ENCODE measurements at places on chromosomes 3 and 15.

- DNase-seq: no peak
Measured at GRCh38 chr3:132966374-132966773, 71.8 kb upstream of the TMEM108 start.

DNA sequence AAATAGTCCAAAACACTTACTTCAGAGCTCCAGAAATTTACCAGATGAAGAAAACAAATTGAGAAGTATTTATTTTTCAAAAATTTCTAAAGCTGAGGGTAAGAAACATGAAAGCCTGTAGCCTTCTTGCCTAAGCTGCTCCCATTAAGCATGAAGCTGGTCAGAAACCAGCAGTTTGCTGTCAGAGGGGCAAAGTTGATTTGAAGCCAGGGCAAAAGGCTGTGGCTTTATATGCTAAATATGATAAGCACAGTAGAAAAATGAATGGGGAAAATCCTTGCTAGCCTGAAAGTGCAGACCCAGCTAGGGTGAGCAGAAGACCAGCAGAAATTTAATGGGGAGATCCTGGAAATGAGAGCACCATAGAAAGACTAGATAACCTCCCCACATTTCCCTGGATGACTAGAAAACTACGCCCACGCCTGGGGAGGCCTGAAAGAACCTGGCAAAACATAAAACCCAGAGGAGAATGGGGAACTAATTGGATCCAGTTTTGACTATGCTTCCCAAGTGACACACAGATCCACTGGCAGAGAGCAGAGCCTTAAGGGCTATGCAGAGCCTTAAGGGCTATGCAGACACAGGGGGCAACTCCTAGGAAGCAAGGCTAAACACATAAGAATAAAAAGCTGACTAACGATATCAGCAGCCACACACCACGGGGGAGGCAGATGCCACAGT lies 43.0 kb upstream of the HEG1 start:
- no peak for DNase-seq

DNA sequence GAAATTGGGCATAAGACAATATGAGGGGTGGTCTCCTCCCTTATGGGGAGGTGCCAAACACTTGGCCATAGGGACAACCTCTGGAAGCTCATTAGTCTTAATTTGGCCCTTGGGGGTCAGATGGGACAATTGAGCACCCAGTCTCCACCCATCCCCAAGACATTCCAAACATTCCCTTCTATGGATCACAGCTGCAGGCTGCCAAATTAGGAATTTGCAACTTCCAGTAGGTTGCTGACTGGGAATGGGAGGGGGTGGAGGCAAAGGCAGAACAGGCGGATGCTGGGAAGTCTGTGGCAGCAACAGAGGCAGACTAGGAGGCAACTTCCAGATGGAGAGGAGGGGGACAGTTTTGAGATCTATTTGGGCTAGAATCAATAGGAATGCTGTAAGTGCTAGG lies 1.4 kb upstream of the PDHB start:
- no peak for DNase-seq

- DNase-seq: no peak
Measured at GRCh38 chr15:73369154-73369694, 466 bp upstream of the HCN4 start.

DNA sequence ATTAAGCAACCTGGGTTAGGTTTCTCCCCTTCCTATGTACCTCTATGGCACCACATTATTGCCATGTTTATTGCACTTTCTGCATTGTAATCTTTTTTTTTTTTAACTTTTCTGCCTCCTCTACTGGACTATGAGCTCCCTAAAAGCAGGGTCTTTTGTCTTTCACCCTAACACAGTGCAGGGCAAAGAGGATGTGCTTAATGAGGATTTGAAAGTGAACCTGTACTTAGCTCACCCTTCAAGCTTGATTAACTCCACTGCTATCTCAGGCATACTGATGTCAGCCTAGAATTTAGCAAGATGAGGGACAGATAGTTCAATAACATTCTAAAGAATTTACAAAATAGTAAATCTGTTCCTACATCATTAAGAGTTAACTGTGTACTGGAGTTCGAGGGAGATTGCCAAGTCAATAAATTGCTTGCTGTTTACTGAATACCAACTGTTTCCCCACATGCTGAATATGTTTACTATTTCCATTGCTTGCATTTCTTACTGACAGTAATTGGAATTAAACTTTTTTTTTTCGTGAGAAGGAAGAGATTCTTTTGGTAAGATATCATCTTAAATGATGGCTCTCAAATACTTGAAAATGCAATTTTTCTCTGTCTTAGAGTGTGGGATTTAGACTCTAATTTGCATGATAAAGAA lies 15.7 kb upstream of the PPARG start:
- DNase-seq: no peak

DNA sequence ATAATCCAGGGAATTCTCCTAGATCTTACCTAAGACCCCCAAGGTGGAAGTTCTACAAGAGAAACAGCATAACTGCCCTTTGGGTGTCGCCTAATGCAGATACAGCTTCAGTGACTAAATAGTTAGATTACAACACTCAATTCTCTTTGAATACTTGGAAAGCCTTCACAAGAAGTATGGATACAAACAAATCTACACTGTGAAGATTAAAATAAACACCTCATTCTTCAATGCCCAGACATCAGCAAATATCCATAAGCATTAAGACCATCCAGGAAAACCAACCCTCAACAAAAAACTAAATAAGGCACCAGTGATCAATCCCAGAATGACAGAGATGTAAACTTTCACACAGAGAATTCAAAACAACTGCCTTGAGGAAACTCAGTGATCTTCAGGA lies 963.2 kb downstream of the PLOD2 start:
- DNase-seq: no peak

DNA sequence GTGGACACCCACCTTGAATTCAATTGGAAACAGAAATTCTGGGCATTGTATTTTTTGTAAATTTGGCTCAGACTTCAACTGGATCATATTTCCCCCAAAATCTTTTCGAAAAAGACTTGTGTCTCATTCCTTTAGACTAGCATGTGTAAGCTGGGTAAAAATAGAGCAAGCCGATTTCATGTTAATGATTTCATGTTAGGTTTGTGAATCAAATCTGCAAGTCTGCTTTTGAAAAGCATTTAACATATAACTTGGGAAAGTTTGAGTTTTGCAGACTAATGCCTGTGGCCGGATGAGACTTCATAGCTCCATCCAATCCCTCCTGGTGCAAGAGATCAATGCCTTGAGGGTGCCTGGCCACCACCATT lies 64.5 kb downstream of the FLNB start:
- DNase-seq: no peak

DNA sequence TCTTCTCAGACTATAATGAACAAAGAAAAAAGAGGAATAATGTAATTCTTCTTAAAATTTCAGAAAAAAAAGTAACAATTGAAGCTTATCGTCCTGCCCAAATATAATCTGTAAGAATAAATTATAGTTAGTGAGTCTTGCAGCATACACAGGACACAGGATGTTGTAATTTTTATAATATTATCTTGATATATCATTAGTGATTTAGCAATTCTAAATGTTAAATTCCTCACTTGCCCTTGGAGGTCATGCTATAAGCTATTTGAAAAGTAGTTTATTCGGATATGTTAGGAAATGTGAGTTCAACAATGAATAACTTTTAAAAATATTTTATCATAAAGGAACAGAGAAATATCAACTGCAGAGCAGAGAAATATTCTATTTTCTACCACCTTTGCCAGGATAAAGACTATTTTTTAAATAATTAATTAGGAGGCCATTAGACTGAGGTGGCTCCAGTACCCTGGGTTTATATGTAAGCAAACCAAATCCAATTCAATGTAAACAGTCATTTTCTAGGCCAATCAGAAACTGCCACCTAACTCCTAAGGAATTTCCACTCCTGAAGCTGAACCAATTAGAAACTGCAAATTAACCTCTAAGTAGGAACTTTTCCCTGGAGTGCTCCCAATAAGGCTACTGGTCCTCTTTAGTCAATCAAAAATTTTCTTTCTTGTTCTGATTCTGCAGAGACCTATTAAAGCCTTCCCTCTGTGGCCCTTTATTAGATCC lies 1109.3 kb downstream of the ROBO2 start:
- DNase-seq: no peak

DNA sequence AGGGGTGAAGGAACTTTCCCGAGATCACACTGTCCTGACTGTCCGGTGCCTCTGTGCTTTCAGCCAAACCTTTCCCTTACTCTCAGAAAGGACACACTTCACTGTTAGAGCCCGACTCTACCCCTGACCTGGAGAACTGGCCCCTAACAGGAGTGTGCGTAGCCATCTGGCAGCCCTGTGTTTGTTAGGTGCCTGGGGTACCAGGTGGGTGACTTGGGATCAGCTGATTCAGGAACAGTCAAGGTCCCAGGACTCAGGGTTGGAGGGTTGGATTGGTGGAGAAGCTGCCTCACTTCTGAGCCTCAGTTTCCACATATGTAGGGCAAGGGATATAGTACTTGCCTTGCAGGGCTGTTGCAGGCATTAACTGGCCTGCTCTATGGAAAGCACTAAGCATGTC lies 98.3 kb upstream of the SLC6A11 start:
- DNase-seq: no peak

- no peak for DNase-seq
Measured at GRCh38 chr15:85155360-85155759, 173.7 kb downstream of the PDE8A start.

DNA sequence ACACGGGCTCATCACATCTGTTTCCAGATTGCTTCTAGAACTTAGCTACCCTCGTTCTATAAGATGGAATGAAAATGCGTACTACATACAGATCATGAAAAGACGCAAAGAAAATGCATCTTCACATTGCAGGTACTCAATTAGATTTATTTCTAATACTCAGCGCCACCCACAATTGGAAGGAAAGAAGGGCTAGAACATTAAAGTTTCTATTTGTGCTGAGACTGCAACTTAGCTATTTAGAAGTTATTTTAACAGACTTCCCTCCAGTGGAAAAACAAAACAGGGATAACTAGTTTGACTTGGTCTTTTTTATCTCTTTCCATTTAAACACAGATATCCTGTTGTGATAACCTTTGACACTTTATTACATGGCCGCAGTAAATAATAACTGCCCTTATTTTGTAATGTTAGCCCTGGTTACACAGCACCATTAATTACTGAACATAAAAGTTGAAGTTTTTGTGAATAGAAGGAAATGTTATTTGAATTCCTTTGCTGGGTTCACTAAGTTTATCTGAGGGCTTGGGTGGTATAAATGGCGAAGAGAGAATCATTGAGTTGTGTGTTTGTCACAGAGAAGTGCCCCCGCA lies 86.9 kb upstream of the SLC25A26 start:
- no peak for DNase-seq

DNA sequence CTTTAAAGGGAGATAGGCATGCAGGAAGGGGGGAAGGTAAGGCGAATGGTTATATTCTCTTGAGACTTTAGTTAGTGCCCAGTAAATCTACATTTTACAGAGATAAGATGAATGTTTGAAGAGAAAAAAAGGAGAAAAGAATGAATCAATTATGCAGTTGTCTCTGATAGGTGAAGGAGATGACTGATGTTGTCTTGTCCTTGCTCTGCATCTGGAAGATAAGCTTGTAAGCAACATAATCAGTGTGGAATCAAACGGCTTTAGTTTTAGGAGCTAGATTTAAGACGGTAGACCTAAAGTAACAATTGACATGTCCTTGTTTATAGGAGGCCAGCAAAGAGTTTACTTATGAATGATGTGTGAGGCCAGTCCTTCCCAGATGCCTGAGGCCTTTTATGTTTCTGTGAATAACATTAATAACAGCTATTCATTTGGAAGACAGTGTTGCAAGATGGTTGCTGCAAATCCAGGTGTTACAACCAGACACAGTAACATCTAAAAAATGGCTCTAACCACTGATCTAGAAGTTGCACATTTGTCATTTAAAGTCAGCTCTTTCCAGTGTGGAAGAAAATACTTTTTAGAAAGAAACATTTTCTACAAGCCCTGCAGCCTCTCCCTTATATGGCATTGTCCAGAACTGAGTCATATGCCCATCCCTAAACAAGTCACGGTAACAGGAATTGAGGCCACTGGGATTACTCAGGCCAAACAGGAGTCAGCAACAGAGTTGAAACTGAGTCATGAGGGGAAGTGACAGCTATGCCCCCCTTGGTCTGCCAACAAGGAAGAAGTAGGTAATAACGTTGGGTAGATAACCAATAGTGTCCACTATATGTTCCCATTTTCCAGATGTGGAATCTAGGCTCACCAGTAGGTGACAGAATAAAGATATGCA lies 77.5 kb upstream of the FBN1 start:
- no peak for DNase-seq

DNA sequence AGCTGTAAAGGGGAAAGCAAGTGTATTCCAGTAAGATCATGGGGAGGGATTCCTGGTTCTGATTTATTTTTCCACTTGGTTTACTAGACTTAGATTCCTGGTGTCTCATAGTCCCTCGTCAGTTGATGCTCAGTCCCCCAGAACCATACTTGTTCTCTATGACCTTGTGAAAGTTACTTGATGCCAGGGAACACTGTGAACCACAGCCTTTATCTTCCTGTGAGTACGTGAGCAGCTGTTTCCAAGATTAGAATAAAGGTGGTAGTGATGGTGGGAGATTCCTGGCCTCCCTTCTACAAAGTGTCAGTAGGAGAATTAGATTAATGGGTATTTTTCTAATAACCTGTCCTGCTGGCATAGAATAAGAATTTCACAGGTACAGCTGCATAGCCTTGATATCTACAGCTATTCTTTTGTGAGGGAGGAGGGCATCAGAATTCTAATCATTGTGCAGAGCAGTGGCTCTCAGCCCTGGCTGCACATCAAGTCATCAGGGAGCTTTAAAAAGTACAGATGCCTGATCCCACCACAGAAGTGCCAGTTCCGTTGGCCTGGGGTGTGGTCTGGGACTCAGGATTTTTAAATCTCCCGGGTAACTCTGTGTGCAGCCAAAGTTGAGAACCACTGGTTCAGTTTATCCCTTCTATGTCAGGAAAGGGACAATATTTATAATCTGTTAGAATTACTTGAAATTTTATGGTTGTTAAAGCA lies 20.0 kb downstream of the GPD1L start:
- DNase-seq: no peak

DNA sequence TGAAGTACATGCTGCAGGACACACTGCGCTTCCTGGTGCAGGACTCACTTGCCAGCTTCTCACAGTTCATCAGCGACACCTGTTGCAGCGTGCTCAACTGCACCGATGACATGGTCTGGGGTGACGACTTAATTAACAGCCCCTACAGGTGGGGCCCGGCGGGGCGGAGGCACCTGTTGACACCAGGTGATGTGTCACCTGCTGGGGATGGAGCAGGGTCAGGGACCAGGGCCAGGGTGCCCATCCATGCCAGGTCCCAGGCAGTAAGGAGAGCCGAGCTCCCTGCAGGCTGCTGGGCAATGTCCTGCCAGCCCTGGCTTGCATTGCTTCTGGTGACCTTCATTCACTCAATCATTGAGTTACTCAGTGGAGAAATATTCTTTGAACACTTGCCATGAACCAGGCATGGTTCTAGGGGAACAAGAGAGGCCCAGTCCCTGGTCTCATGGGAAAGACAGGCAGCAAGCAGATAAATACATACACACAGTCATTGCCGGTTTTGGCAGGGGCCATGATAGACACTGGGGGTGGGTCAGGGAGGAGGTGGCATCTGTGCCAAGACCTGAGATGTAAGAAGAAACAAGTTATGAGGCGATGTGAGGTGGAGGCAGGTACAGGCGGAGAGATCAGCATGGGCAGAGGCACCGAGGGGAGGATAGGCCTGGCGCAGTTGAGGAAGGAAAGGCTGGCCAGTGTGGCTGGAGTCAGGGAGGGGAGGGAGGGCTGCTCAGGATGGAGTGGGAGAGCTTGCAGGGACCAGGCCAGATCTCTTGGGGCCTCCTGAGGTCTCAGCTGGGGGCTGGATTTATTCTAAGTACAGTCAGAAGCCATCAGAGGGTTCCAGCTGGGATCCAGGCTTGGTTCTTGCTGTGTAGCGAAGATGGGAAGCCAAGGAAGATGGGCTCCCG lies 30.8 kb downstream of the DNAH1 start:
- DNase-seq: no peak
